NCI-H1436 treated with DMSO at 0.1 percent for 48 hours (cell line): ENCODE measurements at places on chromosomes 13 and 19.

DNA sequence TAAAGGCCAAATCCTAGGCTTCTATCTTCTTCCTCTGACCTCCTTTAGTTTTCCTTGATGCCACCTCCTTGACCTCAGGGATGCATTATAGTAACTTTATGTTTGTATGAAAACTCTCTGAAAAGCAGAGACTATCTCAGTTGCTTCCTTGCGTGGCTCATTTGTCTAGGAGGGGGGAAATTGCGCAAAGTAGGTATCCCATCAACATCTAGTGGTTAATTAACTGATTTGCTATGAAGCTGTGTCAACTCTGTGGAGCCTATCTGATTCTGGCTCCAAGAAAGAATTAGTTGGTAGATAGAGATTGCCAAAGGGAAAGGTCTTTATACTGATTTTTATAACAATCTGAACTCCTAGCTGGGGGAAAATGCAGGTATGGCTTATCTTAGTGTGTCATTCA lies 82.1 kb upstream of the FRY start:
- DNase-seq, result no peak

DNA sequence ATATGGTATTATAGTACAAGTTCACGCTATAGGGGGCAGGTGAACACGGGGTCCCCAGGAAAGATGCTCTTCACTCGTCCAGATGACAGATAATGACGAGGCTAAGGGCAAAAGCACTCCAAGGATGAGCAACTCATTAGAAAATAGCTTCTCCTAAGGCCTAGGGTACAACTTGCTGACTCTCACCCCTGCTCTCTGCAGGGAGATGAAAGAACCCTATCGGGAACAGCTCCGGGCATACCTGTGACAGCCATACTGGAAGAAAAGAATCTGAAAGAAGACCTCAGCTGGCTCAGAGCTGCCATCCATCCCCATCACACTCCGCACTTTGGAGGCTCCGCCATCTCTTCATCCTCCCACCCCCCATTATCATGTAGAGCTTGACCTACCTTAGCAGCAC lies 17.5 kb upstream of the HSPH1 start:
- no peak for DNase-seq

DNA sequence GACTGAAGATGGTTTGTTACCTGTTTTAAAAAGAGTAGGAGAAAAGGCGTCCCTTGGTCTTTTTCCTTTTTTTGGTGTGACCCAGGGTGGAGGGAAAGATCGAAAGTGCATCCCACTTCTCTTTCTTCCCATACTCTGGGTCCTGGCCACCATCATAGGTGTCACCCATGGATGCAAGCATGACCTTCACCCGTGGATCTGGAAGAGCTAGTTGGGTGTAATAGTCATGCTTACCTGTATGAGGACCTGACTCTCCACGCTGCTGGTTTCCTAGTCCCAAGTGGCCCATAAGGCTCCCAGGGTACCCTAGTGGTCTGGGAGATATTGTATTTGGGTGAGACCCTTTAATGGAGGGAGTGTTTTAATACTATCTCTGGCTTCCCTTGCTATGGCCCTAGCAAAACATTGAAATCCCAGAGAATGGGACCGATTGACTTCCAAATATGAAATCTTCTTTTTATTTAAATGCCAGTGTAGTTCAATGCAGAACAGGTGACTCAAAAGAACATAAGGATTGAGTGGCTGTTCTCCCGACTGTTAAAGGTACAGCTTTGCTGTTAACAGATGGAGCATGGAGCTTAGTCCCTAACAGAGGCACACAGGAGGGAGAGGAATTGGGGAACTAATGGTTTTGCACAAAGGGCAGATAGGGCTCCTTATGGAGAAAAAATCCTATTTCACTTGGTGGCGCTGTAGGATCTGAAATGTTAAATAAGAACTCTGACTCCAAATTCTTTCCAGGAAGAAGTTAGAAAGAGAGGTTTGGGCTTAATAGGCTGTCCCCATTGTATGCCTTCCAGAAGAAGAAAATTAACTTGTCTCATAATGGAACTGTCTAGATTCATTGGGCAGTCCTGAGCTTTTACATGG lies 7.0 kb upstream of the ZNF550 start:
- no peak for DNase-seq

- DNase-seq, result no peak
Observed at GRCh38 chr19:16922949-16923348, 34.1 kb downstream of the F2RL3 start.

DNA sequence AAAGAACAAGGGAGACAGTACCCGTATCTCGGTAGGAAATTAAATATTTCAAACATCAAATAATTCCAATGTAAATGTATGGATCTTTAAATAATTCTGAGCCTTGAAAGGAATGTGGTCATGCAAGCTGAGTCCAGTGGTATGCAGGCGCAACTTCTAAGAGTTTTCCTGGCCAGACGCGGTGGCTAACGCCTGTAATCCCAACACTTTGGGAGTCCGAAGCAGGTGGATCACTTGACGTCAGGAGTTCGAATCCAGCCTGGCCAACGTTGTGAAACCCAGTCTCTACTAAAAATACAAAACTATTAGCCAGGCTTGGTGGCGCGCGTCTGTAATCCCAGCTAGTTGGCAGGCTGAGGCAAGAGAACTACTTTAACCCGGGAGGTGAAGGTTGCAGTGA lies 1.1 kb upstream of the ZNF845 start:
- DNase-seq, result no peak

DNA sequence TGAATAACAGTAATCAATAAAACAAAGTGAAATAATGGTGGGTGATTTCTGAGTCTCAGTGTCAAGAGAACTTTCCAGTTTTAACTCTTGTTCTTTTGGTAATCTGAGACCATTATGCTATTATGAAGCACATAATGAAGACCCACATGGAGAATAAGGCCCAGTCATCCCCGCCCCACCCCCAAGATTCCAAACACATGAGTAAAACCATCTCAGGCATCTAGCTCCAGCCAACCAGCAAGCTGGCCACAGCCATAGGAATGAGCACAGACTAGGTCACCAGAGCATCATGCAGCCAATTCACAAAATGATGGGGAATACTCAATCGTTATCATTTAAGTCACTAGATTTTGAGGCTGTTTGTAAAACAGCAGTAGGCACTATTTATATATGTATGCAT lies 1769.0 kb upstream of the PCDH20 start:
- DNase-seq, result no peak

GRCh38 chr19:31483226-31483857 lies 134.1 kb upstream of the TSHZ3 start:
- no peak for DNase-seq

DNA sequence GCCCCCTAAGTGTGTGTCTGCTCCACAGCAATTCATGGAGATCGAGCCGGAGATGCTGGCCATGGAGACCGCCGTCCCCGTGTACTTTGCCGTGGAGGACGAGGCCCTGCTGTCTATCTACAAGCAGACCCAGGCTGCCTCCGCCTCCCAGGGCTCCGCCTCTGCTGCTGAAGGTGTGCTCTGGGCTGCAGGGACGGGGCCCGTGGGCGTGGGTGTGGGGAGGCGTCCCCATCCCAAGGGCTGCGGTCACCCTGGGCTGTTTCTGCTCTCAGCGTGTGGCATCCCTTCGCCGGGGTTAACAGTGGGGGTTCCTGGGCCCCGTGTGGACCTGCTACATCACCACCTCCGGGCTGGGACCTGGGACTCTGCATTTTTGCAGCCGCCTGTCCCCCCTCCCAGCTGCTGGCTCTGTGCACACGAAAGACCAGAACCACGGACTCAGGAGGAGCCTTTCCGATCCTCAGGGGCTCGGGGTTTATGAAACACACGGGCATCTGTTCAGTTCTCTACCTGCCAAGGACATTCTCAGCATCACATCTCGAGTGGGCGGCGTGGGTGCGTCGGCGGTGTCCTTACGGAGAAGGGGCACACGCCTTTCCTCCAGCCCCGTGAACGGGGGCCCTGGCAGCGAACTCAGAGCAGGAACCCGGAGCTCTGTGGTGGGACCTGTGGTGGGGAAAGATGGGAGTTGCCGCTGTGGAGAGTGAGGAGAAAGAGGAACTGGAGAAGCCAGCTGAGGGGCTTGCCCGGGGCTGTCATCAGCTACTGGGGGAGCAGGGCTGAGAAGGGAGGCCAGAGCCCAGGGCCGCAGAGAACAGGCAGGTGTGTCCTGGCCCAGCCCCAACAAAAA lies 7.8 kb downstream of the NCLN start:
- no peak for DNase-seq

GRCh38 chr13:46771693-46772092 lies 25.3 kb downstream of the ESD start:
- no peak for DNase-seq
